ENCODE measurements at places on chromosomes 4 and X.

GRCh38 chrX:15204130-15204751 lies 65.6 kb downstream of the ASB9 start:
- DNase-seq = no peak

DNA sequence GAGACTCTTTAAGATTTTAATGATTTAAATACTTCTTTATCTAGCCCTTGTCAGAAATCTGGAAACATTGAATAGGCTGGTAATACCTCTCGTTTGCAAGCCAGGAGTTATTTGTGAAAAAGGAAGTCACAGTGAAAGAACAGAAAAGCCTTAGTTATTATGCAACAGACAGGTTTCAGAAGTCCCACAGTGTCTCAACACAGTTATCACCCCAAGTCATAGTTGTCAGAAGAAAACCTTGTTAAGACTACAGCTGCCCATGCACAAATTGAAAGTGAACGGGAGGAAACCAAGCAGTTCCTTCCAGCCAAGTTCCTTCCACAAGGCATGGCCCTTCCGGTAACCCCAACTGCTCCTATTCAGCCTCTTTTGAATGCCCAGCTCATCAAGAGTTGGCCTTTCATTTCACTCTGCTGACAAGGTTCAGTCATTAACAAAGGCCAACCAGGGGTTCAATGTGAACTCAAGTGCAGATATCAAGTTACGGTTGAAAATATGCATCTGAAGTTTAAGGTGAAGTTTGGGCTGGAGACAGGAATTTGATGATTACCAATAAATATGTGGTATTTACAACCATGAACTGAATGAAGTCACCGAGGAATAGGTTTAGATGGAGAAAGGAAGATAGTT lies 15.6 kb downstream of the ALPK1 start:
- no peak for DNase-seq

DNA sequence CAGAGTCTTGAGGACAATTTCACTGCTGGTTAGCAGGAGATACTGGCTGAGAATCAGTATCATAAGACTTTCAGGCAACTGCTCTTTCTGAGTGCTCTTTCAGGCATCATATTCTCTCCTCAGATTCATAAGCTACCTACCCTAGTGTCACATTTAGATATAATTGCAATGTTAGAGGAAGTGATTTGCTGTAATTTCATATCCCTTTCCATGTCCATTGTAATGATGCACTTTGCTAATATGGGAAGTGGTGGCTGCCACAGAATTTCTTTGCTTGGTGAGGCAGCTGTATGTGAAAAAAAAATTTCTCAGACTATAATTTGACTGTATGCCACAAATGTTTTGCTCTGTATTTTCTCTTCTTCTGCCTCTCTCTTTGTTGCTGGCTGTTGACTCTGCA lies 63.3 kb downstream of the DOCK11 start:
- no peak for DNase-seq

- no peak for DNase-seq
Observed at GRCh38 chrX:149908308-149908707, 21.1 kb upstream of the HSFX4 start.

DNA sequence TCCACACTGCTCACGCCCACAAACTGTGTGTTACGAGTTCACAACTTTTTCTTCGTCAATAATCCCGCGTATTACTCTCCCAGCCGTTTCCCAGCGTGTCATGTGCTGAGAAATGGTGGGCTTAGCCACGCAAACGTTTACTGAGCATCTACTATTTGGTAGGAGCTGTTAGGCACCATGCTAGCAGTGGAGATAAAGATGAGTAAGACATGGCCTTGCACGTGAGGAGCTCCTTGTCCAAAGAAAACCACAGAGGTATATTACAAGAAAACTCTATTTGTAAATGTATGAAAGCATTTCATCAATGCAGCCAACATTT lies 821 bp upstream of the TMEM128 start:
- no peak for DNase-seq

GRCh38 chr4:96356591-96357370 lies 516.9 kb downstream of the PDHA2 start:
- no peak for DNase-seq

GRCh38 chrX:40278340-40279090 lies 180.8 kb upstream of the BCOR start:
- no peak for DNase-seq

All from non-pigmented ciliary epithelial cell (primary cell).